ENCODE measurements at places on chromosomes 4 and X. TPM values are rescaled to one million over a fixed set of nuclear protein-coding genes. Genes with fewer than 3 reads are reported as not detected.

- no peak for DNase-seq
- peaks cover 4% of the 10 kb centered on the region for H3K4me1 ChIP-seq
- no peak overlapping the region for H3K27ac ChIP-seq
- H3K27me3 ChIP-seq = no peaks in the 10 kb centered on the region
Measured at GRCh38 chr4:73028621-73029020, 40.9 kb downstream of the COX18 start.

DNA sequence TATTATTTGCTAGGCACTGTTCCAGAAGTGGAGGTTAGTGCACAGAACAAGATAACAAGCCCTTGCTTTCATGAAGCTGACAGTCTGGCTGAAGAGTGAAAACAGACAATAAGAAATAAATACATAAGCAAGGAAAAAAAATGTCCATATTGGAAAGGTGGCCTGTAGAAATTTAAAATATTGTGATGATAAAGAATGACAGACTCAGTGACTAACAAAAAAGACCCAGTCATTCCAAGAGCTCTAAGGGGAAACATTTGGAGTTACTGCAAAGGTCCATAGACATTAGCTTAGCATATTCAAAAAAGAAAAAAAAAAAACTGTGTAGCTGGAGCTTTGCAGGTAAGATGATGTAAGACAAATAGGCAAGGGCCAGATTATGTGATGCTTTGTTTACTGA lies 1.0 kb upstream of the ANTXR2 start:
- H3K27me3 ChIP-seq = peaks cover 2% of the 10 kb centered on the region
- H3K27ac ChIP-seq = no peak overlapping the region
- H3K4me1 ChIP-seq = peaks cover 86% of the 10 kb centered on the region
- DNase-seq = no peak
- H3K4me3 ChIP-seq = no peak overlapping the region

DNA sequence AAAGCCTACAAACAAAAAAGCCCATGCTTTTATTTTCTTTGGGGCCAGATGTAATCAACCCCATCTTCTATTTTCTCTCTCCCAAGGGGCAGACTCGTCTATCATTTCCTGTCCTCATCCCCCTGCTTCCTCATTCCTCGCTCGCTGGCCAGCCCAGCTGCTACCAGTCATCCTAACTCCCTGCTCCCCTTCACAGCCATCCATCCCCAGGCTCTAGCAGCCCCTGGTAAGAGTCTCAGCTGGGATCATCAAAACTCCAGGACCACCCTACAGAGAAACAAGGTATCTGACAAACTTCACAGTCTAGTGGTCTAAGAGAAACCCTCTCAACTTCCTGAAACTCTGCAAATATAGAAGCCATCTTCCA lies 23.6 kb downstream of the SH3KBP1 start:
- H3K27me3 ChIP-seq = no peaks in the 10 kb centered on the region
- H3K4me3 ChIP-seq = no peak overlapping the region
- peaks cover 58% of the 10 kb centered on the region for H3K4me1 ChIP-seq
- no peaks in the 10 kb centered on the region for H3K36me3 ChIP-seq
- DNase-seq = no peak
- no peak overlapping the region for H3K27ac ChIP-seq

DNA sequence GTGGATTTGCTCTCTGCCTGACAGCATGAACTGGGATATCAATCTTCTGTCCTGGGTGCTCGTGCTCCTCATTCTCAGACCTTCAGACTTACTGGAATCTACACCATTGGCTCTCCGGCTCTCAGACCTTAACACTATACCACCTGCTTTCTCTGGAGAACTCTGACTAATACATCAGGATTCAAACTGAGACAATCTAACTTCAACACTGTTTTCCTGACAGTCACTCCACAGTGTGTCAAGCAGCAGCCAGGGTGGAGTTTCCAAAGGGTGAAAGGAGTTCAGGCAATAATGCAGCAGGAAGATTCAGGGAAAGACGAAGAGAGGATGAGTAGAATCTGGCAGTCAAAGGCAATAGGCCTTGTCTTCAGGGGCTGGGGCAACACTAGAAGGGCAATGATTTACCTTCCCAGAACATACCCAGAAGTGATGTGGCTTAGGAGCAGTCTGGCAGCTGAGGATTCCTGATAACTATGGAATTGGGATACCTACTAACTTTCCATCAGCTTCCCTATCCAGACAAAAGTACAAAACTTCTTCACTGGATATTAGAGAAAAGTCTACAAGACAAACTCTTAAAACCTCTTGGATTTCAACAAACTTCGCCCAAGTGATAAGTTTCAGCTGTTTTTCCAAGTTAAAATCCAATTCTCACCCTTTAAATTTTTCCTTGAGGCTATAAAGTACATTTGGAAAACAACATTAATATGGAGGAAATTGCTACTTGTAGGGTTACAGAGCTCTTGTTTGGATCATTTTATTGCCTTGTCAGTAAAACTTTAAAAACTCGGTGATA lies 58.4 kb upstream of the SLIT2 start:
- no peak overlapping the region for H3K4me3 ChIP-seq
- H3K4me1 ChIP-seq = no peaks in the 10 kb centered on the region
- H3K27me3 ChIP-seq = no peaks in the 10 kb centered on the region
- H3K36me3 ChIP-seq = no peaks in the 10 kb centered on the region
- H3K27ac ChIP-seq = no peak overlapping the region

- H3K27me3 ChIP-seq = no peaks in the 10 kb centered on the region
- H3K4me1 ChIP-seq = no peaks in the 10 kb centered on the region
- H3K4me3 ChIP-seq = no peak overlapping the region
- no peaks in the 10 kb centered on the region for H3K36me3 ChIP-seq
- DNase-seq = no peak
- H3K27ac ChIP-seq = no peak overlapping the region
Measured at GRCh38 chr4:66885501-66886165, 659.7 kb downstream of the CENPC start.

DNA sequence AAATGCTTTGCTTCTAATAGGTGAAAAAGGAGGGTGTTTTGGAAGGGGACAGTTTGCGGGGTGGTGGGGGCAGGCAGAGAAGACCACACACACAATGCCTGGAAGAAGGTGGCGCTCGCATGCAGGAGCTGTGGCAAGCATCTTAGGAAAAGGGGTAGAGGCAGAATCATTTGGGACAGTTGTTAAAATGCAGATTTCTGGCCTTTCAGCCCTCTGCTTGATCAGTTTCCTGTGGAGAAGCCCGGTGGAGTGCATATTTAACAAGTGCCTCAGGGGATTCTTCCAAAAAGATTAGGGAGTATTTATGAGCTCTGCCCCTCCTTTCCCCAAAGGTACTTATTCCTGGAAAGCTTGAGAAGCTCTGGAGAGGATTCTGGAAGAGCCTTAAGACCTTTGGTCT lies 4.8 kb downstream of the NOCT start:
- no peak overlapping the region for H3K4me3 ChIP-seq
- no peak for DNase-seq
- H3K36me3 ChIP-seq = peaks cover 15% of the 10 kb centered on the region
- H3K27me3 ChIP-seq = no peaks in the 10 kb centered on the region

GRCh38 chrX:82196866-82197265 lies 995.0 kb downstream of the SH3BGRL start:
- no peaks in the 10 kb centered on the region for H3K36me3 ChIP-seq
- no peaks in the 10 kb centered on the region for H3K4me1 ChIP-seq
- H3K27ac ChIP-seq = no peak overlapping the region

DNA sequence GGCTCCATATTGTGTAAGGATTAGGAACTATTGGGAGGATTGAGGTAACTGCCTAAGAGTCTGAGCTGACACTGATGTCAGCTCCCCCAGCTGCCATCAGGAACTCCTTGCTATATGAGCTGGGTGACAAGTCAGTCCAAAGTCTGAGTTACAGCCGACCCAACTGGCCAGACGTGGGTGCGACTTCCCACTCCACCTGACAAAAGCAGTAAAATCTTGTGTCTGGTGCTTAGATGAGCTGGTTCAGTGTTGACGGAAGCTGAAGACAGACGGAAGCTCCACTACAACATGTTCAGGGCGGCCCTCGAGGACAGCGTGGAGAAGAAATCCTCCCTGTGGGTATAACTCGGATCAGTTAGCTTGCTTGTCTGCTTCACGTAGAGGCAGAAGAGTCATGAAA lies 22.8 kb upstream of the NAT8L start:
- H3K27me3 ChIP-seq = peaks cover 17% of the 10 kb centered on the region
- peaks cover 2% of the 10 kb centered on the region for H3K4me1 ChIP-seq
- no peak for DNase-seq
- H3K27ac ChIP-seq = no peak overlapping the region
- H3K4me3 ChIP-seq = no peak overlapping the region
- H3K36me3 ChIP-seq = no peaks in the 10 kb centered on the region

- DNase-seq = no peak
- H3K4me1 ChIP-seq = peaks cover 73% of the 10 kb centered on the region
- H3K36me3 ChIP-seq = peaks cover 6% of the 10 kb centered on the region
- no peak overlapping the region for H3K27ac ChIP-seq
- H3K27me3 ChIP-seq = no peaks in the 10 kb centered on the region
- H3K4me3 ChIP-seq = no peak overlapping the region
Measured at GRCh38 chr4:142414366-142414990, 431.6 kb downstream of the INPP4B start.

DNA sequence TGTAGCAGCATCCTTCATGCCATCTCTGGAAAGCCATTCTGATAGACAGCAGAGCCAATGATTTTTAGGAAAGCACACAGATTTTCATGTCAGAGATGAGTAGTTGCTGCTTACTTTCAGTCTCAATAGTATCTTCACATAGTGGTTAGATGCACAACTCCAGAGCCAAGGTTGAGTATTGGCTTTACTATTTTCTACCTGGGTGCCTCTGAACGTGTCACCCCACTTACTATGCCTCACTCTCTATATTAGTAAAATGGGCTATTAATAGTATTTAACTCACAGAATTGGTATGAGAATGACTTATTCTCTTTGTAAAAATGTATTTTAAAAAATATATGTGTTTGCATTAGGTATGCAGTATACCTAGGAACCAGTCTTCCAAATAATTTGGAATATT lies 108.8 kb upstream of the STIM2 start:
- no peaks in the 10 kb centered on the region for H3K27me3 ChIP-seq
- DNase-seq = peak; percentile 18
- peaks cover 11% of the 10 kb centered on the region for H3K36me3 ChIP-seq
- H3K27ac ChIP-seq = no peak overlapping the region
- H3K4me1 ChIP-seq = peaks cover 5% of the 10 kb centered on the region

DNA sequence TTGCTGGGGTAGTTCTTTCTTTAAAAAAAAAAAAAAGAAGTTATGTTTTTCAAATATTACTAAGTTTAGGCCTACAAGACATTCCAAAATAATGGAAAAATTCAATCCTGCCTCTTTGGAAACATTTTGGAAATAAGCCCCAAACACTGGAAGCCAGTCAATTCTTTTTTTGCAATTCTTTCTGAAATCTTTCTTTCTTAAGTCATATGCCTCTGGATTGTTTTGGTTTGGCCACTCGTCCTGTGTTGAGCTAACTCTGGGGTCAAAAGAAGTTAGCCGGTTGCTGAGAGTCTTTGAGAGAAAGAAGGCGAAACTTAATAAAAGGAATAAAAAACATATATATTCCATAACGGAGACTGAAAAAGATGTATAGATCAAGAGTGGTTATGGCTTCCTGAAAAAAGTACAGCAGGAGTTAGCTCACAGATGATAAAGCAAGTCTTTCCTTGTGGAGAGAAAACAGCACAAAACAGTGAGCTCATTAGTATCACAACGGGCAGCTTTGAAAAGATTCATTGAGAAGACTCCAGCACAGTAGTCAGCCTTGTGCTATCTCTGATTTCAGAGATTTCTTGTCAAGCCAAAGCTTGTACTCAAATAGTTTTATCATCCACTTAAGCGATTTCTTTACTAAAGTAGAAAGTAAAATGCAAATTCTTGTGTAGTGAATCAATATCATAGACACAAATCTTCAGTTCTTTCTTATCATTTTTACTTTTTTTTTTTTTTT lies 64.8 kb downstream of the PLS3 start:
- H3K4me1 ChIP-seq = no peaks in the 10 kb centered on the region
- H3K27me3 ChIP-seq = no peaks in the 10 kb centered on the region
- no peak overlapping the region for H3K4me3 ChIP-seq
- no peaks in the 10 kb centered on the region for H3K36me3 ChIP-seq
- DNase-seq = no peak
- H3K27ac ChIP-seq = no peak overlapping the region

The CCDC120 gene
- total RNA-seq = 2.1 TPM

The AFP gene
- not detected for total RNA-seq

The ACSL1 gene
- 29.8 TPM for total RNA-seq

Measured in activated naive CD4-positive, alpha-beta T cell treated with anti-CD3 and anti-CD28 coated beads for 36 hours (primary cell).